ENCODE measurements at places on chromosomes 6 and 20.
A peak's percentile ranks its signal among the peaks of the same experiment; 100 is the strongest.

GRCh38 chr6:3627501-3627900 lies 124.0 kb downstream of the PXDC1 start:
- no peak for DNase-seq

GRCh38 chr20:16517946-16518783 lies 55.1 kb downstream of the KIF16B start:
- DNase-seq, result peak; percentile 37

- no peak for DNase-seq
Observed at GRCh38 chr20:2446845-2447244, 23.7 kb downstream of the SNRPB start.

DNA sequence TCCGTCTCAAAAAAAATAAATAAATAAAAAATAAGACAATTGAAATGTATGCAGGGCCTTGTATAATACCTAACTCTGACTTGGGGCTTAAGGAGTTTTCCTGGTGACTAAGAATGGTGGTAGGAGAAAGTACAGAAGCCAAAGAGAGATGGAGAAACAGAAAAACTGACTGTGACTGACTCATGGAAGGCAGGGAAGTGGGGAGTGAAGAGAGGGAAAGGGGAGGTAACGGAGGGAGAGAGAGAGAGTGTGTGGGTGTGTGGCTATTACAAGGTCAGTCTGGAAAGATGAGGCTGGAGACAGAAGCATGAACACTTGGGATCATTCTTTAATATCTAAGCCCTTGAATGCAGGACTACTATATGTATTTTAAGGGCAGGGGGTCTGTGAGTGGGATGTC lies 38.5 kb downstream of the SNRNP48 start:
- no peak for DNase-seq

DNA sequence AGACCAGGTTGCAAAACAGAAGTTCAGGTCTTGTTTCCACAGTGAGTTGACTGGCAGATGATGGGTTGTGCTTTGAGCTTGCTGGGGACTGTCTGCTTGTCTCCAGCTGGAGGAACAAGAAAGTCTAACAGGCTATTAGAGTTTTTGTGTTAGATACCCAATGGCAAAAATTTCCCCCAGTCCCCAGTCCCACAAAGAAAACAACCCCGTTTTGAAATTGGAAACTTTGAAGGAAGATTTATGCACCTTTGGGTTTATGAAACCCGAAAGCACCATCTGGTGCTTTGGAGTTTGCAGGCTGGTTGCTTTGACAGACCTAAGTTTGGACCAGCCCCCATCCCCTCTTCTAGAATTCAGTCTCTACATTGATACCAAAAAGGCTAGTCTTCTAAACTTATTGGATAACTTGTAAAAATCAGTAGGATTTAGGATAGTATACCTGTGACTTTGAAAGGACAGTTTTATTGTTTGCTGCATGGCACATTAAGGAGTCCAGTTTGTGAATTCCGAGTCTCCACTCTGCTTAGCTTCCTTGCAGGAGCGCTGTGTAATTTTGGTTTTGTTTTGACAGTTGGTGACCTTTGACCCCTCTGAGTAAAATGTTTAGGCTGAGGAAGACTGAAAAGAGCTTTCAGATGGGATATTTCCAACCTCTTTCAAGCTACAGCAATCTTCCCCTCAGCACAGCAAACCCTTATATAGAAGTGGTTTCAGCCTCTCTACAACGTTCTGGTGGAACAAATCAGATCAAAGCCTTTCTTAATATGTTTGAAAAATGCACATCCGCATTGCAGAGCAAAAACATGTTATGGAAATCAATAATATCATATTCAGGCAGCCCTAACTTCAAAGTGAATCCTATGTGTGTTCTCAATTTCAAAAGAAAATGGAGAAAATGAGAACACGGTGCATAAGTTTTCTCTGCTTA lies 25.5 kb upstream of the PRL start:
- no peak for DNase-seq

DNA sequence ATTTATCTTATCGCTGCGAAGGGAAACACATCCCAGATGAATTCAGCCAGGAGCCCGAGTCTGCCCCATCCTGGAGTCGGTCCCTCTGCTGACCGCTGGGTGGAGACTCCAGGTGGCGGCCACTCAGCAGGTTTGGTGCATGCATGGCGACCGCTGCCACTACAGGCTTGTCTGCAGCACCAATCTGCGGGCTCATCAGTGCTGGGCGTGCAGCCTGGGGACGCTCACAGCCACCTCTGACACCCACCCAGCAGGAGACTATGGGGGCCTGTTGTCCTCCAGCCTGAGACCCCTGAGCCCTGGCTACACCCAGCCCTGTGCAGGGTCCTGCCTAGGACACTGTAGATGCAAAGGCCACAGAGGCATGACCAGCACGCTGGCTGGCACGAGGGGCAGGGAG lies 40.5 kb upstream of the GATA5 start:
- no peak for DNase-seq

DNA sequence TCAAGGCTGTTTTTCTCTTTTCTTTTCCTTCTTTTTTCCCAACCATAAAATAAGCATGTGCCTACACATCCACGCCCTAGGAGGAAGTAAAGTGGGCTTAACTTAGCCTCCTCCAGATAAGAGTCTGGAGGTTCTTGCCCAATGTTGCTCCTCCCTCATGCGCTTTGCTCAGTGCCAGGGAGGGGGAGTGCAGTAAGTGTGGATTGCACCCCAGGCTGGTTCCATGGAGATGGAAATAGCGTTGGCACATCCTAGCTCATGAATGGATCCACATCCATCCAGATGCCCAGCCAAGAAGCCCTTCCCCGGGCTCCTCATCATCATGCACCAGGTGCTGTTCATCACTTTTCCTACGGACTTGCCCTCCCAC lies 58.2 kb downstream of the NEDD9 start:
- DNase-seq, result no peak

GRCh38 chr6:1063671-1064355 lies 248.1 kb upstream of the FOXQ1 start:
- DNase-seq, result no peak

- DNase-seq, result no peak
Observed at GRCh38 chr6:111590209-111590980, 15.3 kb downstream of the TRAF3IP2 start.

GRCh38 chr20:42361402-42361970 lies 743.3 kb upstream of the CHD6 start:
- DNase-seq, result no peak

DNA sequence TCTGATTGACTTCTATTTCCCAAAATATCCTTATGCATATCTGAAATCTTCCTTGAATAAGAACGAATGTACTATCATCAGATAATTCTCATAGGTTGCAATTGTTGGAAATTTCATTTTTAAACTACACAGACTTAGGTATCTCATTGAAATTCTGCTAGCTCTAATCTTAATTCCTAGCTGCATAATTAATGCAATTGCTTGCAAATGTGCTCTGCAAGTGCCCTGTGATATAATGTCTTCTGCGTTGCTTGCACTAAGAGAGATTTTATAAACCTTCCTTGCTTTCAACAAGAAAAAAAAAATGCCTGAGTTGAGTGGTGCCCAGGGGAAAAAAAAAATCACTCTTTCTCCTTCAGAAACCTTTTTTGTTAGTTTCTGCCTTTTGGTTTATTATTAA lies 354.9 kb downstream of the TFAP2A start:
- no peak for DNase-seq

DNA sequence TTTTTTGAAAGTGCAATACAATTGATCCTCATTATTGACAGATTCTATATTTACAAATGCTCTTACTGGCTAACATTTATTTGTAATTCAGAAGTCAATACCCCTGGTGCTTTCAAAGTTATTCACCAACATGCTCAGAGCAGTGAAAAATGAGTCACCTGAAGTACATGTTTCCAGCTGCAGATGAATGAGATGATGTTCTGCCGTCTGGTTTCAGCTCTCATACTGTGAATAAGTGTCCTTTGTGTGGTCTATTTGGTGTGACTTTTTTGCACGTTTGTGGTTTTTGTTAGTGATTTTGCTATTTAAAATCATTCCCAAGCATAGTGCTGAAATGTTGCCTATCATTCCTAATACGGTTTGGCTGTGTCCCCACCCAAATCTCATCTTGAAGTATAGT lies 22.3 kb upstream of the EYA4 start:
- no peak for DNase-seq

DNA sequence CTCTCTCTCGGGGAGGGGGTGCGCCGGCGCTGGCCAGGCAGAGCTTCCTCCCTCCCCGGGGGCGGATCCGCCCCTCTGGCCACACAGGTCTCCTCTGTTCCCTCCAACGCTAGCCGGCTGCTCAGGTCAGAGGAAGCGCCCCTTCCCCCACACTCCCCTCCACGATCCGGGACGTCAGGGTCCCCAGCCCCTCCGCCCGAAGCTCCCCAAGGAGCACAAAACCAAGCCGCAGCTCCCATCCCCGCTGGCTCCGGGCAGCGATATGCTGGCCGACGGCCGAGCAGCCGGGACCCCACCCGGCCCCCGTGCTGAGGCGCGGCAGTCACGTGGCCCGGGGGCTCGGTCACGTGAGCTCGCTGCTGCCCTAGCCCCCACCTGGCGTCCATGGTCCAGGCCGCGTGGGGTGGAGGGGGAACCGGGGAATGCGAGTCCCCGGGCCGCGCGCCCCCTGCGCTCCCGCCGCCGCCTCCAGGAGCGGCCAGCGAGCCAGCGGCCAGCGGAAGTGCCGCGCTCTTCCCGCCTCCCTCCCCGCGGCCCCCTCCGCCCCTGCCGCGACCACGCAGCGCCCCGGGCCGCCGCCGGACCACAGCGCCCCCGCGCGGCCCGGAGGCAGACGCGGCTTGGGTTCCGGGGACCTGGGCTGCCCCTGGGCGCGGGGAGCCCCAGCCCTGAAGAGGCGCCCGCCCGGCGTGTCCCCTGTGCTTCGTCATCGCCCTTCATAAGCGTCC lies at the start of gene SLC35B2:
TSS of gene SLC35B2 (minus strand) at position 504 of the 728 bp plus-strand sequence. CDS start at position 386, 118 bp downstream.
- peak; percentile 78 for DNase-seq

GRCh38 chr6:112939563-112939962 lies 592.4 kb downstream of the RFPL4B start:
- no peak for DNase-seq

DNA sequence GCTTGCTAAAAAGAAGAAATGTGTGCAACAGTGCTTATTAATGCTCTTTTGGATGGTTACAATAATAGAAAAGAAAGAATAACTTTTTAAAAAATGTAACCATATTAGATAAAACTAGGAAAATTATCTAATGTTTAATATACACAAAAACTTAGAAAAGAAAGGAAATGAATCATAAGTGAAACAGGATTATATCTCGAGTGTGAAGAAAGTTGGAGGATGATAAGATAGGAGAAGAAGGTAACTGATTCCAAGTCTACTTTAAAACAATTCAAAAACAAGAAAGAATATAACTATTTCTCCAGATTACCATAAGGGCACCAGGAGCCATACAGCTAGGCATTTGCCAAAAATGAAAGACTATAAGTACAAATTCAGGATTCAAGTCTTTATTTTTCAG lies 73.0 kb downstream of the PHIP start:
- DNase-seq, result no peak

DNA sequence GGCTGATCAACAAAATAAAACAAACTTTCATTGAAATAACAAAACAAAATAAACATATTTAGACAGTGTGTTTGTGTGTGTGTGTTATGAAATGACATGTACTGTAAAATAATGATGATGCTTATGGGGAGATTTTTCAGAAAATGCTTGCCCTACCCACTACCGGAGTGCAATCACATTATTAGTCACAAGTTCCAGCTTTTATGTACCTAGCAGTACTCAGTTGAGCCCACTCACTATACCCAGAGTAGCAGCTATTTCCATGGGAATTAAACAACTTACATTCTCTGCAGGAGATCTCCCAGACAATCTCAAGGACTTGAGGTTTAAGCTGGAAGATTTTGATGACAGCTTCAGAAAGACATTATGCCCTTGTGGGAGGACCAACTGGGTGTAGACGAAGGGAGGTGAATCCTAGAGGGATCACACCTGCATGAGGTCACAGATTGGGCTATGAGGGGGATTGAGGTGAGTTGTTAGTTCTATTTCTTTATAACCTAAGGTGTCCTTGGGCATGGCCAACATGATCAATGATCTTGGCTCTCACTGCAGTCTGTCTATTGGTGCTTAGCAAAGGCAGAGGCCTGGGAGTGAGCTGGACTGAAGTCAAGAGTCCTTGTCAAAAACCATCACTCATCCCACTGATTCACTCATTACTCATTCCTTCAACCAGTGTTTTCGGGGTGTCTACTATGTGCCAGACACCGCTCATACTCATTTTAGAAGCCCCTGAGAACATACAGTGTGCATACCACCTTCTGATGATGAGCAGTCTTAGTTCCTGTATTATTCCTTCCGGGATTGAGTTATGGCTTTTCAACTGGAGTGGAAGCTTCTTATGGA lies 6.7 kb upstream of the CLIC5 start:
- peak; percentile 58 for DNase-seq

DNA sequence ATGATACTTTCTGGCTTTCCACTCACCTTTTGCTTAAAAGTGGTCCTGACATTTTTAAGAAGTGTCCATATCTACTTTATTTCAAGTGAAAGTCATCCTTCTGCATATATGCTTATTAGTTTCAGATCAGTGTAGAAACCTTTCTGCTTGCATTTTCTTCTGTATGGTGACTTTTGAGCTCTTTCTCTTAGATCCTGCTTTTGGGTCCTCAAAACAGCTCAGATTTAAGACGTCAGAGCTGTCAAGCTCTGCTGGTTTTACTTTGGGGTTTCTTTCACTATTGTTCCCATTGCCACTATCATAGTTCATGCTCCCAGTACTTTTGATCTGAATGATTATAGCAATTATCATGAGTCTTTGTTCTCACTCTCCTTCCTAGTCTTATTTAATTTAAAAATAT lies 41.7 kb downstream of the BCKDHB start:
- no peak for DNase-seq

- no peak for DNase-seq
Observed at GRCh38 chr20:36210436-36211021, 25.7 kb upstream of the AAR2 start.

- DNase-seq, result no peak
Observed at GRCh38 chr6:12007473-12007872, 4.6 kb upstream of the HIVEP1 start.

DNA sequence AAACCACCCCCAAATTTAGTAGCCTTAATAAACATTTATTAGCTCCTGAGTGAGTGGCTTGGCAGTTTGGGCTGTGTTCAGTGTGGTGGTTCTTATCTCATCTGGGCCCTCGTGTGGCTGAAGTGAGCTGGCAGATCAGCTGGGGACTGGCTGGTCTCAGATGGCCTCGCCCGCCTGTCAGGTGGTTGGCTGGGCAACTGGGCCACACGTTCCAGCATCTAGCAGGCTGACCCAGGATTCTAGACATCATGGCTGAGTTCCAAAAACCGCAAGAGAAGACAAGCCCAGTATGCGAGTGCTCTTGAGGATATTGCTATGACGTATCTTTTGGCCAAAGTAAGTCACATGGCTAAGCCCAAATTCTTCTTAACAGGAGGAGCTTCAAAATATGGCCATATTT lies 28.9 kb downstream of the EIF2S2 start:
- no peak for DNase-seq

GRCh38 chr6:26457264-26457805 lies 420 bp upstream of the BTN2A1 start:
- no peak for DNase-seq

- DNase-seq, result no peak
Observed at GRCh38 chr6:28446818-28447511, 3.7 kb upstream of the ZSCAN23 start.
